ENCODE measurements at places on chromosomes 1 and 21.

DNA sequence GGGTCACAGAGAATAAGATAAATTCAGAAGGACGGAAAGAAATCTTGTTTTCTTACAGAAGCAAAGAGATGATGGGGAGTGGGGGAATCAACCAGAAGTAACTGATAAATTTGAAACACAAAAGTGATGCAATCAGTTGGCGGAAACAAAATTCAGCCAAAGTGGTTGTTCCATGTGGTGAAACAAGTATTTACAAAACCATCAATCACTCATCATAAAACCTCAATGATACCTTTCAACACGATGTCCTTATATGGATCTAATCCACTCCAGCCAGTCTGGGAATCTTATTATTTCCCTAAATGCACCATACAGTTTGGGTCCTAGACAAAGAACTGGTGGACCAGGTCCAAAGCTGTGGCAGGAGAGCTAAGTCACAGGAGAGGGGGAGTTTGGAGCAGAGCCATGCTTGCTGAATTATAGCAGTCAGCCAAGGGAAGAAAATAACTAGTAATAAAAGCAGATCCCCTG, 303.8 kb upstream of the LRRC7 start:
- no peak for DNase-seq

DNA sequence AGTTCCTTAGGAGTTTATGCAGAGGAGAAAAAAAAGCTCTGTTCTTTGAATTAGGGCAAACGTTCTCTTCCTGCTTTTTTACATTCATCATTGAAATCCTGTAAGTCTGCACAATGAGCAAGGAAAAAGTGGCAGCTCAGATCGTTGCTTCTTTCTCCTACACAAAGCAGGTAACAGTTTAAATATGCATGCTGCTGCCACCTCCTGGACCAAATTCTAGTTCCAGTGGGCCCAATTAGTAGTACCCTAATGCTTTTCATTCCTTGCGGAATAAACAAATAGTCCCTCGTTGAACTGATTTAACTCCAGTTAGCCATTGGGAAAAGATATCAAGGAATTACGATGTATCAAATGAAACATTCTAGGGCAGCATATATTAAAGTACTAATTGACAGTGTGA, 20.1 kb downstream of the YTHDF2 start:
- no peak for DNase-seq

DNA sequence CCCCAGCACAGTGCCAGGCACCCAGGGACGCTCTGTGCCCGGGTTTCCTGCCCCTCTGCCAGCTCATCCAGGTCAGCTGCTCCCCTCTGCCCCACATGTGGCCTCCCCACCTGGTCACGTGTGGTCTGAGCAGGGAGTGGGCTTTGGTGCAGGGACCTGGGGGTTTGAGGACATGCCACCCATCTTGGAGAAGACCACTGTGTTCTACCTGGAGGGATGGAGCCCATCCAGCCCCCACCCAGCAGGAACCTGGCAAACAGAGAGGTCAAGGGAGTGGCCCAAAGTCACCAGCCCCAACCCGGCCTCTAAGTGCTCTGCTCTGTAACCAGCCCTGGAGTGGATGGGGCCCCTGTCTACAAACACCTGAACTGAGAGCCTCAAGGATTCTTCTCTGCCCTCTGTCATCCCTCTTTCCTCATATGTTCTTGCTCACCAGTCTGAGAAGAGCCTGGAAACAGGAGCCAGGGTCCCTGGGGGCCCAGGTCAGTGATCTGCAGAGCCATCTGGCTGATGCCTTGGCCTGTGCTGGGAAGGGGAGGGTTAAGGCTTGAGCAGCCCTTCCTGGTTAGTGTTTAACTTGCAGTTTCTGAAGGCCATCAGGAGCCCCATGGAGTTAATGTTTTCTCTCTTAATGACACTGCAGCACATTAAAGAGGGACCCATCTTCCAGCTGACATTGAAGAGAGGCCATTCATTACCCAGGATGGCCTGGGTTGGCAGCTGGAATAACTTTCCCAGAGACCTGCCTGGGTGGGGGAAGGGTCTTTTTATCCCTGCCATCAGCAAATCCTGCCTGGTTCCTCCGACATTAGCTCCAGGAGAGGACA, 235.4 kb downstream of the PTPRU start:
- DNase-seq = no peak

DNA sequence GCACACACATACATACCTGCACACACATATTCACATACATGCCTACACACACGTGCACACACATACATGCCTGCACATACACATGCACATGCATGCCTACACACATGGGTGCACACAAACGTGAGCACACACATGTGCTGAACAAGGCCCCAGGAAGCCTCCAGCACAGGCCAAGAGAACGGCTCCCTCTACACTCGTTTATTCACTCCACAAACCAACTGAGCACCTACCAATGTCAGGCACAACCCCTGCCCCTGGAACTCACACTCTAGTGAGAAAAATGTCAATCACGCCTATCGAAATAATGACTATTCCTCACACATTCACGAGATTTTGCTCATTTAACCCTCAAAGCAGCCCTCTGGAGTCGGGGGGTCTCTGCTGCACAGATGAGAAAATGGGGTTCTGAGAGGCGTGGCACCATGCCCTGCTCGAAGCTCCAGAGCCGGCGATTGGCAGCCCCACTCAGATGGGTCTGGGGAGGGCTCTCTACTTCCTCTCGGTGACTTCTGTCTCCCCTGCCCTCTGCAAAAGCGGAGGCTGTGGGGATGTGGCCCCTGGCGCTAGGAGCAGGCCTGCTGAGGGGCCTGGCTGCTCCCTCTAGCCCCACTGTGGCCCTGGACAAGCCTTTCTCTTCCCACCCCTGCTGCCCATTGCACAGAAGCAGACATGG, 90.2 kb upstream of the RUNX3 start:
- no peak for DNase-seq

DNA sequence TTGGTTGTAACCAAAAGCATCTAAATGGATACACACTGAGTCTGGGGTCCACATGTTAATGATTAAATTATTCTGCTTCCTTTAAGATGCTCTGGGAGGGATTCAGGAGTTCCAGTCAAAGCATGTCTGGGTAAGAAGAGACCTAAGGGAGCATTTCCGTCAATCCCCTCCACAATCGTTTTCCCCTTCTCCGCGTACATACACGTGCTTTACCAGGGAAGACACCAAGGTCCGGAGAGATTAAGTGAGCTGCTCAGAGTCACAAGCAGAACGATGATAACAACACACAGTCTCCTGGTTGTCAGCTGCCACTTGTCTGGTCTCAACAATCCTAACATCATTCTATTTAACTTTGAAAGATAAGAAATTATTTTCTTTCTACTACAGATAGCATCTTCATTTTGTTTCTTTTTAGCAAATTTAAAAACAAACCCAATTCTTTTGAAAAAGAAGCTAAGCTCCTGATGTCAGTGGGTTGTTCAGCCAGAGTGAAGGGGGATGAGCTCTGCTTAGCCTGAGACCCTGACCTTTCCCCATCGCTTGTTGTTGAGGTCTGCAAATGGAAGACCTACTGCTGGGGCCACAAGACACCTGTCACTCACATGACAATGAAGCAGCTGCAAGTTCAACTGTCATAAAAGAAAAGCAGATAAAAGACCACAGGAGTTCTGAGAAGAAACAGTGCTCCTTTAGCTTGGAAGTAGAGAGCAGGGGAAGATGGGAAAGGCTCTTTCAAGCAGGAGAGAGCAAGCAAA, 4.5 kb downstream of the PAFAH2 start:
- DNase-seq = no peak

DNA sequence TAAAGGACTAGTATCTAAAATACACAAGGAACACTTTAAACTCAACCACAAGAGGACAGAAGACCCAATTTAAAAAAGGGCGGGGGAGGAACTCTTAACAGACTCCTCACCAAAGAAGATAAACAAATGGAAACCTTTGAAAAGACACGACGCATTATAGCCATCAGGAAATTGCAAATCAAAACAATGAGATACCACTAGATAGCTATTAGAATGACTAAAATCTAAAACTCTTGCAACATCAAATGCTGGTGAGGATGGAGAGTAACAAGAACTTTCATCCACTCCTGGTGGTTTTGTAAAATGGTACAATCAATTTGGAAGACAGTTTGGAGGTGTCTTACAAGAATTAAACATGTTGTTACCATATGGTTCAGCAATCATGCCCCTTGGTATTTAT, 708.2 kb downstream of the BRINP3 start:
- no peak for DNase-seq

- no peak for DNase-seq
Observed at GRCh38 chr1:154869351-154870114, 548 bp downstream of the KCNN3 start.

DNA sequence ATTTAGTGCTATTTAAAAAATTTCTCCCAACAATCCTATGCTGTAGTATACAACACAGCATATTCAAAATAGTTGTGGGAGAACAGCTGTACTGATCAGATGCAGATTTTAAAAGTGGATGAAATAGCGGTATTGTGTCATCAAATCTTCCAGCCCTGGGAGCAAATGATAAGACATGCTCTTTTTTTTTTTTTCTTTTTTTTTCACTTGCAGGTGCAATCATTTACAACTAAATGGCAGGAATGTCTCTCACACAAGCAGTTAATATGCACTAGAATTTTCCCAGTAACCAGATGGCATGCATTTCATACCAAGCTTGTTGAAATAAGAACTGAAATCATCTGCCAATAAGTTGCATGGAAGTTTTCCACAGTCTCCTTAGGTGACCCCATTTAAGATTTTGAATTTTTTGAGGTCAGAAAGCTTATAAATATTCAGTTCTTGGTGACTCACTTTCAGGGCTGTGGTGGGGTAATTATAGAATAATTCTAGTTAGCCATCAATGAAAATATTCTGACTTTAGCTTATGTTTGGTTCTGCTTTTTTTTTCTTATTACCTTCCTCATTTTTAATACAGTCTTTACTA, 623.9 kb upstream of the NR5A2 start:
- peak; percentile 72 for DNase-seq

GRCh38 chr21:25583370-25584130, 23.7 kb downstream of the MRPL39 start:
- DNase-seq = no peak

DNA sequence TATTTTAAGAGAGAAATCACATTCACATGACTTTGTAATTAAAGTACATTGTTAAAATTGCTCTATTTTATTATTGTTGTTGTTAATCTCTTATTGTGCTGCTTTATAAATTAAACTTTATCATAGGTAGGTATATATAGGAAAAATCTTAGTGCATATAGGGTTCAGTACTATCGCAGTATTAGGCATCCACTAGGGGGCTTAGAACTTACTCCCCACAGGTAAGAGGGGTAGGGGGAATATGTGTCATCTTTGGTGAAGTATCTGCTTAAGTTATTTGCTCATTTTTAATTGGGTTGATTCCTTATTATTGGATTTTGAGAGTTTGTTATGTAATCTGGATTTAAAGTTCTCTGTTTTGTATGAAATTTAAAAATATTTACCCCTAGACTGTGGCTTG, 385.2 kb downstream of the DUSP10 start:
- no peak for DNase-seq

GRCh38 chr1:6694121-6694713, 7.4 kb downstream of the DNAJC11 start:
- no peak for DNase-seq

DNA sequence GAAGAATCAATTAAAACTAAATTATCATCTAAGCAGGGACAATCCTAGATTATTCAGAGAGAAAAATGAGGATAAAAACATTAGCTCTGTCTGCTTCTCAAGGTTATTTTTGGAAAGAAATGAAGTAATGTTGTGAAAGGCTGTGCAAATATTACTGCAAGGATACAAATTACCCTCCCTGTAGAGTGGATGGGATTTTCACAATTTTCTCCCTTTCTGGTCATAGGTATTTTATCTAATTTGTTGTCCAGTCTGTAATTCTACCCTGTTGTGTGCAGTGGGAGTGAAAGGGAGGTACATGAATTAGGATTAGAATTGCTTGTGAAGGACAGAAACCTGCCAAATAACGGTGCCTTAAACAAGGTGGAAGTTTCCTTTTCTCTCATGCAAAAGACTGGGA, 54.7 kb downstream of the MAP3K7CL start:
- no peak for DNase-seq

- no peak for DNase-seq
Observed at GRCh38 chr1:206582971-206583706, 29.1 kb downstream of the EIF2D start.

DNA sequence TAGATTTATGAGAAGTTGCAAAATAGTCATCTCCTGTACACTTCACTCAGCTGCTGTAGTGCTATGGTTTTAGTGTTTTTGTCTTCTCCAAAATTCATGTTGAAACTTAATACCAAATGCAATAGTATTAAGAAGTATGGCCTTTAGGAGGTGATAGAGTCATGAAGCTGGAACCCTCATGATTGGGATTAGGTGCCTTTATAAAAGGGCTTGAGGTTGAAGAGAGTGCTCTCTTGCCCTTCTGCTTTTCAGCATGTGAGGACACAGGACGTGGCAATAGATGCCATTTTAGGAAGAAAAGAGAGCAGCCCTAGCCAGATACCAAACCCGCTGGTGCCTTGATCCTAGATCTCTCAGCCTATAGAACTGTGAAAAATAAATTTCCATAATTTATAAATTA, 87.6 kb downstream of the CTH start:
- no peak for DNase-seq

GRCh38 chr1:108531444-108531843, 28.5 kb upstream of the EEIG2 start:
- DNase-seq = no peak

DNA sequence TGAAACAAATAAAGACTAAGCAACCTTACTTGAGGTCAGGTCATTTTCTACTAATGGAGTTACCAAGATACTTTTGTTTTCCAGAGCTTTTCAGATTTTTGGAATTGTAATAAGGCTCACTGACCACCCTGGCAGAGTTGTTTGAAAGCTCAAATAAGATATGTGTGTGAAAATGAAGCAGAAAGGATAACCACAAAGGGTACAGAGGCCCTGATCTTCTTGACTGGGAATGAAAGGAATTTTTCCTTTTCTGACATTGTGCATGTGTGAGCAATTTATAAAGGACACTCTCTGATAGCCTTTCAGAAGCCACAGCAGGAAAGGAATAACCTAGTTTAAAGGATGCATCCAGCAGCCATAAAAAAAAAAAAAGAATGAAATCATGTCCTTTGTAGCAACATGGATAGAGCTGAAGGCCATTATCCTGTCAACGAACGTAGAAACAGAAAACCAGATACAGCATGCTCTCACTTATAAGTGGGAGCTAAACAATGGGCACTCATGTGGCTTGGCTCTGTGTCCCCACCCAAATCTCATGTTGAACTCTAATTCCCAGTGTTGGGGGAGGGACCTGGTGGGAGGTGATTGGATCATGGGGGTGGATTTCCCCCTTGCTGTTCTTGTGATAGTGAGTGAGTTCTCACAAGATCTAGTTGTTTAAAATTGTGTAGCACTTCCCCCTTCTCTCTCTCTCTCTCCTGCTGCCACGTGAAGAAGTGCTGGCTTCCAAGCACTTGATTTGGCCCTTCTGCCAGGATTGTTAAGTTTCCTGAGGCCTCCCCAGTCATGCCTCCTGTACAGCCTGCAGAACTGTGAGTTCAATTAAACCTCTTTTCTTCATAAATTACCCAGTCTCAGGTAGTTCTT, 3.1 kb upstream of the SRP9 start:
- DNase-seq = no peak
